ENCODE measurements at places on chromosomes 2 and 18.

DNA sequence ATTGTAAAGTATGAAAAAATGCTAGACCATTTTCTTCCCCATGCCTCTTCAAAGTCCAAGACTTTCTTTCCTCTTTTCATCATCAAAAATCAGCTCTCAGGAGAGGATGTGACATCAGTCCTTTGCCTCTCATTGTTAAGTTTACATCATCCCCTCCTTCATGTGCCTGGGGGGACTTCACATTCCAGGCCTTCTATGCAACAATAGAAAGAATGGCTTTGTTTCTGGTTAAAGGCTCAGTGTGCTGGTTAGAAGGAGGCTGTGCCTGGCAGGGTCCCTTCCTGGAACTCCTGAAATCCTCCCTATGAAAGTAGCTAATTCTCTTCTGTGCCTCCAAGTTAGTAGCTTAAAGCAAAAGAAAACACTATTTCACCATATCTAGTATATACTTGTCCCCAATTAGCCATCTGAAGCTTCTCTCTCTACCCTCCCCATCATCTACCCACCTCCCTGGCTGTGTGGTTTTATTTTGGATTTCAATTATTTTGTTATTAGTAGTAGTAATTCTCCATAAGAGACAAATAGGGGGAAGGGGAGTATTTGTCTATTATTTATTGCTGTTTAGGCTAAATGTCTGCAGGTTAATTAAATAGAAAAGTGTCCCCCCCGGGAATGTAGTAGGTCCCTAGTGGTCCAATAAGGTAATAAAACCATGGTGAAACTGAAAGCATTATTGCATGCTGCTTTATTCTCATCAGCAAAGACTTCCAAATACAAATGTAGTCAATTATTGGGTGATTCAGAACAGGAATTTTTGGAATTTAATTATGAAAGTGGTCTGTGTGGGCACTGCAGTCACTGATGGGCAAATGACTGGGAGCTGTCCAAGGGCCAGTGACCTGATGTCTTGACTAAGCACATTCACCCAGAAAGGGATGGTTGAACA, 69.0 kb downstream of the CPO start:
- DNase-seq: no peak

GRCh38 chr18:8797206-8797605, 91.8 kb downstream of the MTCL1 start:
- DNase-seq: no peak

DNA sequence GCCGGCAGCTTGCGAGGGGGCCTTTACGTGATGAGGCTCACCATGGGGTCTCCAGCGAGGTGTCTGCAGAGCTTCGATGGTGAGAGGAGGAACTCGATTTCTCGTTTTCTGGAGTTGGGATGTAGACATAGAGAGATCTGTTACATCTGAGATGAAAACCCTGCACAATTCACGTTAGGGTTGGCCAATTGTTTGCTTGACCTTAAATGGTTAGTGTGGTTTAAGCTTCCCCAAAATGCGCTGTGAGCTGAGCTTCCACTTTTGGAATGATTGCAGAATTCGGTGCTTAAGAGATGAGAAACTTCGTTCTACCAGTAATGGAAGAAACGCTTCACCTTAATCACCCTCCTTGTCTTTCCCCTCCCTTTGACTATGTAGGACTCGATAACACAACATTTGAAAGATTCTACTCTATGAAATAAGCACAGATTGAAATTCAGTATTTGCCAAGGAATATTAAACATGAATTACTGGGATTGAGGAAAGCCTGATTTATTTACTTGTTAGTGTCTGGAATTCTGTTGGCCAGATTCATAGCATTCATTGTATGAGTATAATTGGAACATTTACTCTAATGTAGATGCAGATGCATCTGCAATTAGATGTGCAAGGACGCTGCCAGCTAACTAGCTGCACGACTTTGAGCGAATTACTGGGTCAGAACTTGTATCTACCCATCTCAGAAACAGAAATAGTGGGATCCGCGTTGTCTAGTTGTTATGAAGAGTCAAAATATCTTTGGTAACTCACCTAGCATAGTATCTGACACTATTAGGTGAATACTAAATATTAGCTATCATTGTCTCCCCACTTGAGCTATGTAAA, 1.6 kb upstream of the KLF7 start:
- peak; percentile 43 for DNase-seq

- no peak for DNase-seq
These were observed 3.9 kb downstream of the CDCA7 start for GRCh38 chr2:173358616-173359015.

DNA sequence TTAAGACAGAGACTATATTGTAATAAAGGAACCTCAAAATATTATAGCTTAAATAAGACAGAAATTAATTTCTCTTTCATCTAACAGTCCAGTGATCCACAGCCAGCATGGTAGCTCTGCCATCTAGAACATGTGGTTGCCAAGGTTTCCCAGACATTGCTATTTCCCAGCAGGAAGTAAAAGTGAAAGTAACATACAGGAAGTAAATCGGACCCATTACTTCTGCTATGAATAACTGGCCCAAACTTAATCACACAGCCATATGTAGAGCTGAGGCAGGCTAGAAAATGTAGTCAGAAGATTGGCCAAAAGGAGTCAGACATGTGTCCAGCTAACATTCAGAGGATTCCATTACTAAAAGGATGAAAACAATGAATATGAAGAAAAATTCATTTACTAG, 71.0 kb downstream of the NOL4 start:
- DNase-seq: no peak
